B cell (primary cell): ENCODE measurements at places on chromosomes 4 and X.
A peak's percentile ranks its signal among the peaks of the same experiment; 100 is the strongest.

DNA sequence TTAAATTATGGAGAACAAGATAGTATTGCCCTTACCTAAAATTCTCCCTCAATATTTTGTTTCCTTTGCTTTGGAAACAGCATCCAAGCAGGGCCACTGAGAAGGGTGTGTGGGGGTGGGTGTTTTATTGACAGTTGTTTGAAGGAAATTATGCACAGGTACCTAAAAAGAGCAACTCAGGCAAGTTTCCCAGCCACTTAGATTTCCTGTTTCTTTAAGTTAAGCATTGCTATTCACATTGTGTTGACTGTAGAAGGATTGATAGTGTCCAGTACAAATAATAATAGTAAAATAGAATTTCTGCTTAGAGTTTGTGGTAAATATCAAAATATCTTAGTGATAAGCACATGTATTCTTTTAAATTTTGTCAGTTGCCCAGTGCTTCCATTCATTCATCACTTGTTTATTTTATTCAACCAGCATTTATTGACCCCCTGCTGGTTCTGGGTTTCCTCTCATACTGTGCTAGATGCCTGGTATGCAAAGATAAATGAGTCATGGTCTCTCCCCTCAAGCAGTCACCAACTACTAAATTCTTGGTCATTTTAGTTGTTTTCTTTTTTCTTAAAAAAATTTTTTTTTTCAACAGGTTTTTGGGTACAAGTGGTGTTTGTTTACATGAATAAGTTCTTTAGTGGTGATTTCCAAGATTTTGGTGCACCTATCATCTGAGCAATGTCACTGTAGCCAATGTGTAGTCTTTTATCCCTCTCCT is 50.0 kb downstream of the GALNT7 start:
- DNase-seq = no peak

GRCh38 chr4:26931451-26931850 is 70.8 kb downstream of the STIM2 start:
- DNase-seq = no peak

- no peak for DNase-seq
These were observed 177.4 kb downstream of the COL25A1 start for GRCh38 chr4:109125084-109125483.

- DNase-seq = peak; percentile 46
These were observed 1222.4 kb upstream of the PRKX start for GRCh38 chrX:4935846-4936245.

- no peak for DNase-seq
These were observed 360.7 kb downstream of the BMPR1B start for GRCh38 chr4:95118497-95118896.

- DNase-seq = peak; percentile 32
These were observed 9.5 kb downstream of the CLCN4 start for GRCh38 chrX:10166248-10166716.

GRCh38 chrX:136555694-136556093 is 23.7 kb downstream of the VGLL1 start:
- no peak for DNase-seq

DNA sequence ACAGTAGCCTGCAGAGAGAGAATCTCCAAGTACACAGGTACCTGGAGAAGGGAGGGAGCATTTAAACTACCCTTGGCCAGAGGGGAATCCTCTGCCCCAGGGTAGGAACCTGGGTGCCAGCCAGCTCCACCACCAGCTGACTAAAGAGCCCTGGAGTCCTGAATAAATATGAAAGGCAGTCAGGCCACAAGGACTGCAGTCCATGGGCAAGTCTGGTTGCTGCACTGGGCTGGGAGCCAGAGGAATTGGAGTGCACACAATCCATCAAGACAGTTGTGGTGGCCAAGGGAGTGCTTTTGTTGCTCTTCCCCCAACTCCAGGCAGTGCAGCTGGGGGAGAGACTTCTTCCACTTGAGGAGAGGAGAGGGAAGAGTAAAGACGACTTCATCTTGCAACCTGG is 172.5 kb downstream of the HNRNPD start:
- DNase-seq = no peak

DNA sequence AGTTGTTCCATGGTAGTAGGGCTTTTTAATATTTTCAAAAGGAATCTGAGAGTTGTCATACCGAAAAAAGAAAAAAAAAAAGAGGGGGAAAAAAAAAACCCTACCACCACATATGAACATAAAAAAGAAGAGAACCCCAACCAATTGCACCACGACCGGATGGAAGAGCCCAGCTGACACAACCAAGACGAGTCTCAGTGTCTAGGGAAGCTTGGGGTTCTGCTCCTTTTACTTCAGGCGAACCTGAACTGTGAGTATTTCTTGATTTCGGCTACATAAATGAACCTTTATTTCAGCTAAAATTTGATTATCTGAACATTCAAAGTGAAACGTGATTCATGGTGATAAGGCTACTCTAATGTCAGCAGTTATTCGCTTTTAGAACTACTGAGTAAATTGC is at the start of gene GPR34:
TSS of gene GPR34 (plus strand) at position 139 of the 400 bp plus-strand sequence. CDS start 6,661 bp downstream, outside the sequence.
- no peak for DNase-seq

DNA sequence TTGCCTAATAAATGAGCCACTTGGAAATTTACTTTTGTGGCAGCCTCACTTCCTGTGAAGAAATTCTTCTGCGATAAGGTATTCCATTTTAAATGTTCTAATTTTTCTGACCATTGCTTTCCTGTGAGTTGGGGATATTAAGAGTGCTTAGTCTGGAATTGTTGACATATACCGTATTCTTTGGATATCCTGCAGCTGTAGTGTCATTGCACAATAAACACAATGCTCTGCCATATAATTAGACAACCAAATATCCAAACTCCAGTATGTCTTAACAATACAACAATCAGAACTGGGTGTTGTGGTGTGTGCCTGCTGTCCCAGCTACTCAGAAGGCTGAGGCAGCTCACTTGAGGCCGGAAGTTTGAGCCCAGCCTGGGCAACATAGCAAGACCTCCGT is 99.4 kb downstream of the LUZP4 start:
- DNase-seq = no peak

DNA sequence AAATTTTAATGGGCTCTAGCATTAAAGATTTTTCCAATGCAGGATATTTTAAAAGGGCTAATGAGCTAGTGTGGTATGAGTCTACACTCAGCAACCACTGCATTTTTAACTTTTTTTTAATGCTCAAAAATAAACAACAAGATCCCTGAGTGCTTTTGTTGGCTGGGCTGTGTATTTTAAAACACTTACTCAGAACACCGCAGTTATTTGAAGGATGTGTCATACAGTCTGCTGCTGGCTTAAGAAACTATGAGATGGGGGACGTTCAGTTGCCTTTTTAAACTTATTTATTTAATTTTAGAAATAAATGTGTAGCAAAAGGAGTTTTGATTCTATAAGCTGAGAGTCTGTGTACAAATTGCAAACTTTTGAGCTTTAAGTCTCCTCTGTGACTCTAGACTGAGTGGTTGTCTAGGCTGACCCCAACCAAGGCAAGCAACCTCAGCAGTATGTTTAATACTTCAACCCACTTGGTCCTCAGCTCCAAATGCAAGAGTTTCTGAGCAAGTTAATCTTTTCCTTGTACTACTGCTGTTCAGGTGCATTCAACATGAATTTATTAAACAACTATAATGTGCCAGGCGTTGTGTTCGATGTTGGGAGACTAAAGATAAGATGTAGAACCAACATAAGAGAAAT is 278.6 kb upstream of the DIPK2B start:
- no peak for DNase-seq

GRCh38 chrX:102546828-102547493 is 30.4 kb upstream of the TMSB15A start:
- peak; percentile 7 for DNase-seq

DNA sequence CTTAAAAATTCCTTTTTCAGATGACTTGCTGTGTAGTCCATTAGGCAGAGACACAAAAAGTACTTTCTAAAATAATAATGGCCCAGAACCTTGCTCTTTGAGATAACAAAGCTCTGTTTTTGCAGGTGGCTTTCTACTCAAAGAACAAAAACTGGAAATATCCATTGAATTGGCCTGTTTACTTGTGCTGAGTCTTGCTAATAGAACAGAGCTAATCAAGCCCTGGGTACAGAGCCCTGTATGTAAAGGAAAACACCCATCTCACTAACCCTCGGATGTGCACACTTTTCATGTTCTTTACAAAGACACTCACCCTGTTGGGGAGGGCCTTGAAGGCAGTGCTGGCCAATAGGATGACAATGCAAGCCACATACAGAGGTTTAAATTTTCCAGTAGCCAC is 27.0 kb upstream of the LNX1 start:
- no peak for DNase-seq

- no peak for DNase-seq
These were observed 248.0 kb upstream of the KCNIP4 start for GRCh38 chr4:22196551-22196950.

GRCh38 chr4:3079694-3080123 is 5.2 kb downstream of the HTT start:
- DNase-seq = peak; percentile 74

GRCh38 chrX:65034292-65034667 is 58.0 kb upstream of the ZC4H2 start:
- no peak for DNase-seq

- no peak for DNase-seq
These were observed 1872.6 kb downstream of the ARAP2 start for GRCh38 chr4:34371676-34372075.

DNA sequence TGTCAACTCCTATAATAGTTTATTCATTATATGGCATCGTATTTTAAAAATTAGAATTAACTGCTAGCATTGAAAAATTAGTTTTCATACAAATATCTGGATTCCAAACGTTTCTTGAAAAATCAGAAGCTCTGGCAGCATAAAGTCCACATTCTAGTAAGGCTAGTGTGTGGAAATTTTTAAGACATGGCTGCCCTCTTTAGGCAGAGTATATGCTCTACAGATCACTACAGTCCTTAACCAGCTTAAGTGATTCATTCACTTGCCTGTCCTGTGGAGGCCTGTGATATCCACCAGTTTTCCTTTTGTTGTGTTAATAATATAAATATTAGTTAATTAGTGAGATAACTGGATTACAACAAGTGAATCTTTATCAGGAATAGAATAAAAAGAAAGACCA is 287.2 kb downstream of the OPHN1 start:
- DNase-seq = no peak

GRCh38 chr4:1480720-1481119 is 74.5 kb upstream of the NKX1-1 start:
- DNase-seq = no peak
